NCI-H1930 (cell line): ENCODE measurements at places on chromosomes 4 and X.

DNA sequence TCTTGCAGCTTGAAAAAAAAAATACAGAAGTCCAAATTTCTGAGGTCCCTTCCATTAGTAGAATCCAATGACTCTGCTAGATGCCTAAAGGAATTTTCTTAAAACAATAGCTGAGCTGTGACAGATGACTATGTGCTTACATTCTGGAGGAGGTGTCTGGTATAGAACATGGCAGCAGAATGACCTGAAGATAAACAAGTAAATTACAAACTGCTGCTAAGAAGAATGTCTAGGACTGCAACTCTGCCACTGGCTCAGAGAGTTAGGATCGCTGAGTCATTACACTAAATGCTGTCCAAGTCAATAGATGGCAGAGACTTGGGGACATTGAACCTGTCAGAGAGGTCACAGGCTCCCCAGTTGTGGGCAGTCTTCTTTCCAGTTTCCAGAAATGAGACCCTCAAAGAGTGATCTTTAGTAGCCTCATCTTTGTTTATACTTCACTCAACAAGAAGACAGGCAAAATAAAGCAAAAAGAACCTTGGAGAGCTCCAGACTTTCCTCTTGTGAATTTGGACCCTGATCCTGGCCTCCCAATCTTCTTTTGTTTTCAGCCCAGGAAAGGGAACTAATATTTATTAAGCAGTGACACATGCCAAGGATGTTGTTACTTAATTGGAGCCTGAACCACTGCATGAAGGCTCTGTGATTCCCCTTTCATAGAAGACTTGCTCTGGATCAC is 56.4 kb upstream of the SCML1 start:
- DNase-seq = no peak

DNA sequence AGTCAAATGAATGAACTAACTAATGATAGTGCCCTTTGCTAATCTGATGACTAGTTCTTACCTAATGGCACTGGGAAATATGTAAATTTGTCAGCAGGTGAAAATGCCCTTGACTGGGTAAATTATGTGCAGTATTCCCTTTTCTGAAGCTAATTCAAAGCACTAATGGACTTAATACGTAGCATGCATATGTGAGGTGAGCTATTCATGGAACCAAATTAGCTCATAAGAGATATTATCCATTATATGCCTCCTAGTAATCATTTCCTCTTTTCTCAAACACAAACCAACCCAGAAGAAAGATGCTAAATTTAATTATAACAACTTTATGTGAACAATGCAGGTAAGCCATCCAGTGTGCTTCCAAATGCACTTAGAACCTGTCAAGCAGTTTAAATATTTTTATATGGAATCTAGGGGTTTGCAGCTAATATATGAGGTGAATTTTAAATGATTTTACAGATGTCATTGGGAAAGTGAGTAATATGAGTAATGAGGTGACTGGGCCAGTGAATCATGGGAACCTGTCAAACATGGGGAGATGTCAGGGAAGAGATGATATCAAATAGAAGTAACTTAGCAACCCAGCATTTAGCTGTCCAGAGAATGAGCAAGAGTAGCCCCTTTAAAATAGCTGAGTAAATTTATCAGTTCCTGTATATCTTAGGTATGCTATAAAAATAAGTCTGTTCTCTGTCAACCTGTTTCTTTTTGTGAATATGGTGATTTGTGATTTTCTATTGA is 315.0 kb downstream of the AFF2 start:
- no peak for DNase-seq

- no peak for DNase-seq
Observed at GRCh38 chrX:19462231-19462630, 53.1 kb downstream of the MAP3K15 start.

DNA sequence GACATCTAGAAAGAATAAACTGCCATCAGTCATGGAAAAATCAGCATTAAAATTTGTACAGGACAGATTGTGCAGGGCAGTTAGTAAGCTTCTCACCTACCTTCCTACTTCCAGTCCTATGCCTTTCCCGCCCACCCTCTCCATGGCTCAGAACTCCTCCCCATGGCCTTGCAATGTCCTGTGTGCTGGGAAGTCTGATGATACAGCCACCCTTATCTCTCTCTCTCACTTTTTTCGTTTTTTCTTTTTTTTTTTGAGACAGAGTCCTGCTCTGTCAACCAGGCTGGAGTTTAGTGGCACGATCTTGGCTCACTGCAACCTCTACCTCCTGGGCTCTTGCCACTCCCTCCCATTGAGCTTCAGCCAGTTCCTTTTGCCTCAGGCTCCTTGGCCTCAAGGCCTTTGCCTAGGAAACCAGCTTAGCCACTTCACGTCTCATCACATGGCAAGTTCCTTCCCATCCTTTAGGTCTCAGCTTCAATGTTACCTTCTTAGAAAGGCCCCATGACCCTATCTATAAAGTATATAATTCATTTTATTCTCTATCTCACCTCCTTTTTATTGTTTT is 259.7 kb downstream of the NKX6-1 start:
- DNase-seq = no peak

- no peak for DNase-seq
Observed at GRCh38 chr4:123940604-123941003, 544.0 kb downstream of the SPRY1 start.

DNA sequence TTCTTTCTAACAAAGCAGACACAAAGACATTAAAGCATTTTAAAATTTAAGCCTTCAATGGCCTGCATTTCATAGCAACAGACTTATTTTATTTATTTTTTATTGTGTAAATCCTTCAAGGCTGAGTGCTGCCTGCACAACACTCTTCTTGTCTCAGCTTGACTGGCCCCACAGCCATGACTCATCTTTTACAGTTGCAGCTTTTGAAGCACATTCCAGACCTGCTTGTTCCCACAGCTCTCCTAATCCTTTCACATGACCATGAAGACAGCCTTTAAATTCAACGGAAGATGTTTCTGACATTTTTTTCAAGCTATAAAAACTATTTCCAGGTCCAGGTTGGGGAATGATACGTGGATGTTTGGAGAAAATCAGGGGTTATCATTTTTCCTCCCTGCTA is 276.9 kb upstream of the TACR3 start:
- DNase-seq = no peak

GRCh38 chr4:71520850-71521249 is 182.0 kb downstream of the SLC4A4 start:
- DNase-seq = no peak

DNA sequence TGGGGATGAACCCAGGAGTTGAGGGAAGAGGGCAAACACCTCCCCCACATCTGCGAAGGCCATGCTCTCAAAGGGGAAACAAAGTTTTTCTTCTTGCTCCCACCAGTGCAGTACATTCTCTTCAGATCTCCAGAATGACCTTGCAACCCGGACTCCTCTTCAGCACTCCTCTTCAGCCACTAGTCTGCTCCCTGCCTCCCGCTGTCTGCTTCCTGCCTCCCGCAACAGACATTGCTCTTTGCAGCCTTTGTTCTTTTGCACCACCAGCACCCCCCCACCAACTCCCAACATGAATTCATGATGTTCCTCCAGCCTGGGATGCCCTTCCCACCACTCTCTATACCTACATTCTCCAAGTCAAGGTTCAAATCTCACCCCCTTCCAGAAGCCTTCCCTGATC is 32.1 kb downstream of the UTP14A start:
- DNase-seq = no peak
